ENCODE measurements at places on chromosomes 2 and 18.

DNA sequence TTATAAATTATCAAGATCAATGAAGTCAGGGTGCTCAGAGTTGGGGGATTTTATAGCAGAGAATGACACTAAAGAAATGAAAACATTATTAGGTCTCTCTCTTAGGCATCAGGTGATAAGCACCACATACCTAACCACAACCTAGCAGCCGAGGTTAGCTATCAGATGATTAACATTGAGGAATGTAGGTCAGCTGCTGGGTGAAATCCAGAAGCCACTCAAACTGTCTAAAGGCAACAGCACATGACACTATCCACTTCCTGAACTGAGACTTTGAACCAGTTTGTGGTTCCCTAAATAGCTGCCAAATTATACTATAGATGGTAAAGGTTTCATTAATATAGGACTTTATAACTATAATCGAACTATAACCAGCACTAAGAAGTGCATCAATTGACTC, 4.7 kb downstream of the EPG5 start:
- DNase-seq, result no peak

DNA sequence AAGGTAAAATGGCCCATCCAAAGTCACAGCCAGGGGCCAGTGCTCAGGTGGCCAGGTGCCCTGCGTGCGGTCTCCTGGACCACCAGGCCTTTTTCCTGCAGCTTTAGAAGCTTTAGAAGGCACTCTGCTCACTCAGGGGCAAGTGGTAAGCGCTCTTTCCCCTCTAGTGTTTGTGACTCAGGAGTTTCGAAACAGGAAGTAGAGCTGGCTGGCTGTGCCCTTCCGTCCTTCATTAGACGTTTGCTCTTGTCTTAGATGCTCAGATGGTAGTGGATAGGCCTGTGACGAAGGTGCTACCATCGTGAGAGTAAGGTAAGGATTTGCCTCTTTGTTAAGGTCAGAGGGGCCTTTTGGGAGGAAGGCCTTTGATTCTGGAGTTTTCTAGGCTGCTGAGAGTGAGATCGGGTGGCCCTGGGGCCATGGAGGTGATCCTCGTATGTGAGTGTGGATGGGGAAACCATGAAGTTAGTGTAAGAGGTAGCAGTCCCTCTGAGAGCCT, at the start of gene CASP8:
Gene CASP8 (plus strand): TSS at position 235 of the 499 bp plus-strand sequence. CDS start 5,951 bp downstream, outside the sequence.
- DNase-seq, result no peak

GRCh38 chr2:28276076-28276618, 116.5 kb upstream of the FOSL2 start:
- peak; percentile 28 for DNase-seq

DNA sequence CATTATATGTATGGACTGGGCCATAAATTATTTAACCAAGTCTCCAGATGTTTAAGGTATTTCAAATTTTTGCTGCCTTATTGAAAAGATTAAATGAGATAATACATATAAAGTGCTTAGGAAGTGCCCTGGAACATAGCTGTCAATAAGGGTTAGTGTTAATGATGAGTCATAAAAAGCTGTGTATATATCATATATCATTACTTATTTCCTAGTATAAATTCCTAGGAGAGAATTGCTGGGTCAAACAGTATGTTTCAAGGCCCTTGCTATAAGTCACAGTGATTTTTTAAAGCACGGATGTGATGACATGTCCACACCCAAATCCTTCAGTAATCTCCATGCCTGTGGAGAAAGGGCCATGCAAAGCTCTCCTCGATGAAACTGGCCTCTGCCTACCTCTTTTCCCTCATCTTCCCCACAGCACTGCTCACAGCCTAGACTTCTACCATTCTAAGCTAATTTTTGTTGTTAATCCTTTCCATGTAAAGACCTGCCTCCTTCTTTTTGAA, 8.5 kb downstream of the ZNF2 start:
- no peak for DNase-seq

DNA sequence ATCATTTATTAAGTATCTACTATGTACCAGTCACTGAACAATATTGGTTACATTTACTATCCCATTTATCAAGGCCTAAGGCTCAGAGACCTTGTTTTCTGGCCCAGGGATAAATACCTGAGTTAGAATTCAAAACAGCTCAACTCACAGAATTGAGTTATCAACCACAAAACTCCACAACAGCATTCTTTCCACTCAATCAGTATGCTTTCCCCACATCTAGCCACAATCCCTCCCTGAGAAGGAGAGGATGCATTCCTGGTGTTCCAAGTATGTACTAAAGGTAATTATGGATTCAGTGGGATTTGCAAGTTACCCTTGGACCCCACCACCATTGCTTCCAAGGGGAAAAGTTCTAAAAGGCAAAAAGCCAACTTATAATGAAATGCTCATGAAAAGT, 104.2 kb upstream of the PID1 start:
- no peak for DNase-seq

DNA sequence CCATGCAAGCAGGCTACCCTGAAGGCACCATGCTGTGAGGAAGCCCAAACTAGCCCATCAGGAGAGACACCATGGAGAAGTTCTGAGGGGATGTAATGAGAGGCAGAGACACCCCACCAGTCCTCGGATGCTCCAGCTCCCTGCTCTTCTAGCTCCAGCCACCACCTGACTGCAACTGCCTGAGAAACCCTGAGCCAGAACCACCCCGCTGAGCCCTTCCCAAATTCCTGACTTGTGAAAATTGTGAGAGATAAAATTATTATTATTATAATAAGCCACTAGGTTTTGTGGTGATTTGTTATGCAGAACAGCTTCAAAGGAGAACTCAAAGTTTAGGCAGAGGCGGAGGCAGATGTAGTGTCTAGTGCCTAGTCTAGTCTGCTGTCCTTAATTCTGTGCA, 67.1 kb upstream of the HK2 start:
- no peak for DNase-seq

- DNase-seq, result no peak
Observed at GRCh38 chr2:32714521-32714920, 86.7 kb downstream of the TTC27 start.

GRCh38 chr2:26347286-26347865, 787 bp upstream of the ADGRF3 start:
- DNase-seq, result no peak

All from 8988T (cell line).